ENCODE measurements at places on chromosomes 4 and X.

GRCh38 chrX:123088331-123088730, 95.7 kb upstream of the GRIA3 start:
- no peak for DNase-seq

GRCh38 chrX:47846040-47846439, 9.3 kb downstream of the ZNF81 start:
- DNase-seq: no peak

GRCh38 chr4:47721892-47722575, 115.8 kb downstream of the CORIN start:
- no peak for DNase-seq

DNA sequence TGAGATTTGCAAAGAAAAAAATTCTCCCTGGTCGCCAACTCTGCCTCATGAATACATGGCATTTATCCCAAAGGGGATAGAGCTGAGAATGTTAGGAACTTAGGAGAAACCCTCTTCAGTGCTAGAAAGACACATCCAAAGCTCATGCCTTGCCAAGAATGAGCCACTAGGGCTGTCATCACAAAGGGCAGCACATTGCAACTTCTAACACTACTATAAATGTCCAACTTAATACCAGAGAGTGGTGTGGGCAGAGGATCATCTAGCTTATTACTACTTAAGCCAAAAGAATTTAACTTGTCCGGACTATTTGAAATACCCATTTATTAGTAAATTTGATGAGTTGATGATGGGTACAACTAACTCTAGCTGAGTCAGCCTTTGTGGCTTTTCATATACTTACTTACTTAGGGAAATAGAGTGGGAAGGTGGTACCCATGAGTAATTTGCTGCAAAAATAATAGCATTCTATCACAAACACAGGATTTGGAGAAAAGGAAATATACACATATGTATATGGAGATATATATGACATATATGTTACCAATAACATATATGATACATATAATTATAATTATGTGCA, 66.3 kb upstream of the GAB1 start:
- DNase-seq: no peak

DNA sequence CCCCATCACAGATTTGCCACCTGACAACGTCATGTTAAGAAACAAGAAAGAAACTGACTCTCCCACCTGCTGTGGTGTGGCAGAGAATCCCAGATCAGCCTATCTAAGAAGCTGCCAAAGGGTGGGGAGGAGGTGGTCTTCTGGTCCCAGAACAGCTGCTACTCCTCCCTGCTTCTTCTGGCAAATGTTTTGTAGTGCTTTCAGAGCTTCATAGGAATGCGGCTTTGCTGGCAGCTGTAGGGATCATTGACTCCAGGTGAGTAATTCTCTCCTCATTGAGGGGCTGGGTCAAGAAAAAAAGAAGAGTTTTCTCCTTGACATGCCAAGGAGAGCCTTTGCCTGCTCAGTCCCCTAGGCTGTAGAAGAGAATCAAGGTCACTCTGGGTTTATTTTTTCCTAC, 23.3 kb downstream of the NRK start:
- DNase-seq: no peak

DNA sequence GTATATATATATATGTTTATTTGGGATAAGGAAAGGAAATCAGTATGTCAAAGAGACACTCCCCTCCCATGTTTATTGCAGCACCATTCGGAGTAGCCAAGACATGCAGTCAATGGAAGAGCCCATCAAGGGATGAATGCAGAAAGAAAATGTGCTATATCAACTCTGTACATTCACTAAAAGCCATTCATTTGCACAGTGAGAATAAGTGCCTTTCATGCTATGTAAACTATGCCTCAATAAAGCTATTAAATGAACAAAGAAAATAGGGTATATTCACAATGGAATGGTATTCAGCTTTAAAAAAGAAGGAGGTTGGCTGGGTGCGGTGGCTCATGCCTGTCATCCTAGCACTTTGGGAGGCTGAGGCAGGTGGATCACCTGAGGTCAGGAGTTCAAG, 20.3 kb downstream of the CD99 start:
- no peak for DNase-seq

- DNase-seq: no peak
Observed at GRCh38 chr4:81353861-81354260, 117.8 kb downstream of the RASGEF1B start.

DNA sequence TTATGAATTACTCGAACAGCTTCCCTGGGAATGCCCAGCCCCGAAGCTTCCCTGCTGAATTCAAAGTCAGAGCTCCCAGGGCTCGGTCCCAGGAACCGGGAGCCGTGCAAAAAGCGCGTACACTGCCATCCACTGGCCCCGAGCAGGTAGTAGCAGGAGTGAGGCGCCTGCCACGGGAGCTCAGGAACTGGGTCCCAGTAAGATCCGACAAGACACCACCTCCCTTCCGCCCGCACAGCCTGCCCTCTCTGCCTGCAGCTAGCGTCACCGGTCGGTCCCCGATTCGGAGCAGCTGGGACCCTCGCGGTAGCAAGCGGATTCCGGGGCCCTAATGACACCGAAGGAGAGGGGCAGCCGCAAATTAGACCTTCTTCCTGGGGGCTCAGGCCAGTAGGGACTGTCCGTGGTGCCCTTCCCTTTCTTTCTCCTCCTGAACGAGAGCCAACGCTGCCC, 1.2 kb downstream of the CORIN start:
- peak; percentile 27 for DNase-seq

DNA sequence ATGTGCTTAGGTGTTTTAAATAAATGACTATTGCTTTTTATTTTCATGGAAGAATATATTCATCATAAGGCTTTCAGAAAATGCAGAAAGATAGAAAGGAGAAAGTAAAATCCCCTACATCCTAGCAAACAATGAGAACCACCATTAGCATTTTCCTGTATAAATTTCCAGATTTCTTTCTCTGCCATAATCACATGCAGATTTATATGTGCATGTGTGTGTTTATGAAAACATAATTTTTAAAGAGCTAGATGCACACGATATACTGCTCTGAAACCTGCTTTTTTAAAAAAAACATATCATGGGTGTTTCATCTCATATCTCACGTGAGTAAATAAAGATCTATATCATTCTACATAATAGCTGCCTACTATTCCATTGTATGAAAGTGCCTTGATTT, 26.4 kb upstream of the PPARGC1A start:
- no peak for DNase-seq

DNA sequence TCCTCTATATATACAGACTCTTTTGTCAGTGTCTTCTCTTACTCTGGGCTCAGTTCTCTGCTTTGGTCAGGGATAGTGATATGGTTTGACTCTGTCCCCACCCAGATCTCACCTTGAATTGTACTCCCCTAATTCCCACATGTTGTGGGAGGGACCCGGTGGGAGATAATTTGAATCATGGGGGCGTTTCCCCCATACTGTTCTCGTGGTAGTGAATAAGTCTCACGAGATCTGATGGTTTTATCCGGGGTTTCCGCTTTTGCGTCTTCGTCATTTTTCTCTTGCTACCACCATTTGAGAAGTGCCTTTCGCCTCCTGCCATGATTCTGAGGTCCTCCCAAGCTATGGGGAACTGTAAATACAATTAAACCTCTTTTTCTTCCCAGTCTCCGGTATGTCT, 144.4 kb downstream of the GLUD2 start:
- DNase-seq: no peak

- no peak for DNase-seq
Observed at GRCh38 chr4:108570993-108571569, 49.3 kb upstream of the RPL34 start.

GRCh38 chrX:7385131-7385530, 237.2 kb upstream of the PUDP start:
- DNase-seq: no peak

GRCh38 chr4:98558471-98559169, 99.8 kb downstream of the TSPAN5 start:
- no peak for DNase-seq

DNA sequence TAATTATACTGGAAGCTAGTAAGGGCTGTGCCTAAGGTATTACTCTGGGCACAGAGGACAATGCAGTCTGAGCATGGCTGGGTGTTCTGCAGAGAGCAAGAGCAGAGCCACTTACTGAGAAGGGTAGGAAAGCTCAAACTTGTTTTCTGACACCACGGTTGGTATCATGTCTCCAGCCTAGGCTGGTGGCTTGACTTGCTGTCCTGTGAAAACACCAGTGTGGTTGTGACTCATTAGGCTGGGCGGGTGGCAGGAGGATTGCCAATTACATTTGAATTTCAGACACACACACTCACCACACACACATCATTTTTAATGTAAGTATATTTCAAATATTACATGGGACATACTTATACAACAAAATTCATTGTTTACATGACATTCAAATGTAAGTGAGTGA, 19.7 kb upstream of the MTM1 start:
- DNase-seq: no peak

GRCh38 chr4:153418558-153418957, 47.6 kb upstream of the TMEM131L start:
- no peak for DNase-seq

GRCh38 chrX:30388325-30388724, 79.1 kb upstream of the NR0B1 start:
- no peak for DNase-seq

GRCh38 chr4:18209448-18209847, 187.9 kb upstream of the LCORL start:
- no peak for DNase-seq

- no peak for DNase-seq
Observed at GRCh38 chr4:52028970-52029369, 8.8 kb upstream of the LRRC66 start.

DNA sequence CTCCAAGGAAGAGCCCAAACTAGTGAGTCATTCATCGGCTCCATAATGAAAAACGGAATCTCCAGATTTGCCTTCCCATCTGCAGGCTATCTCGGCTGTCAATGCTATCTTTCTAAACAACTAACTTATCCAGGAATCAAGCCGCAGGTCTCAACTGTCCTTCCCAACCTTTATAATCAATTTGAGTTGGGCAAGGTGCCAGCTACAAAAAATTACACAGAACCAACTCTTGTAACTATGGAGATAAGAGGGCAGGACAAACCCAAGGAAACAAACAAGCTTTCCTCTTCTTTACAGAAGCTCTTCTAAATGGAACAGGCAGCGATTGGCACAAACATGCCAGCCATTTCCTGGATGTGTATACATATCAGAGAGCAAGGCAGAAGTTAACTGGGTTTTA, 61.2 kb upstream of the RAI2 start:
- DNase-seq: no peak

- no peak for DNase-seq
Observed at GRCh38 chr4:24783506-24783905, 11.9 kb upstream of the SOD3 start.

DNA sequence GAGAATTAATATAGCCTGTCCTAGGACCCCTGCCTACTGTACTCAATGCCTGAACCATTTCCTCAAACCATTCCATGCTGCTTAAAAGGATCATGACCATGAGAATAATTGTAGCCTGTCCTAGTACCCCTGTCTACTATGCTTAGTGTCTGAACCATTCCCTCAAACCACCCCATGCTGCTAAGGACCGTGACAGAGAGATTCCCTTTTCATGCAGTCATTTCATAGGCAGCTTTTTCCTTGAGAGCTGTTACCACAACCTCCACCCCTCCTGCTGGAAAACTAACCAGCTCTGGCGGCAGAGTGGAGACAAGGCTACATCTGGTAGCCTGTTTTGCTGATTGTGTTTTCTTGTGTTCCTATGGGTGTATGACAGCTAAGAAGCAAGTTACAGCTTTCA, 174.9 kb upstream of the SMARCAD1 start:
- no peak for DNase-seq

GRCh38 chr4:187109636-187110035, 386.0 kb upstream of the FAT1 start:
- DNase-seq: no peak

DNA sequence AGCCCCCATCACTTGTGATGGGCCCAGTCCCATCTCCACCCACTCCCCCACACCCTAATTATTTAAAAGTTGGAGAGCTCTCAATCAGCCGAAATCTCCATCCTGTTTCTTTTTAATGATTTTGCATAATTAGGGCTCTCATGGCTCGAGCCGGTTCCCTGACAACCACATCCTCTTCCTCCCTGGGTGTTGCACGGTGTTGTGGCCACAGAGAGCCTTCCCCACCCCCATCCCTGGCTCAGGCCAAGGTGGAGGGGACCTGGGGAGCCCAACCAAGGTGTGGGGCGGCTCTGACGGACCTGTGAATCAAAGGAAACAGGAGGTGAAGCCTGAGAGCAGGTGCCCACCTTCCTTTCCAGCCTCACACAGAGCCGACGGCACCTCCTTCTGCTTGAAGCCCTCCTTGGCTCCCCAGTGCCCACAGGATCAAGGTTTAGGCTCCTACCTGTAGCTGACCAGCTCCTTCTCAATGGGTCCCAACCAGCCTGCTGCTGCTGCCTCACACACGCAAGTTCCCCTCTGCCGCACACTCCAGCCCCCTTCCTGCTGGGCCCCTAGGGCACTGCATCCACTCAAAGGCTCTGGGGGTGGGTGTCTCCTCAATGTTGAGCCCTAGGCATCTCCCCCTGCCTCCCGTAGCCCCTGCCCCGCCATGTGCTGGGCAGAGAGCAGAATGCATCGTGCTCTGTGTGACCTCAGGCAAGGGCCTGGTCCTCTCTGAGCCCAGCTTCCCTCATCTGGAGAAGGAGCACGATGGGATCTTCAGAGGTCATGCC, 68.7 kb downstream of the WFS1 start:
- DNase-seq: no peak

DNA sequence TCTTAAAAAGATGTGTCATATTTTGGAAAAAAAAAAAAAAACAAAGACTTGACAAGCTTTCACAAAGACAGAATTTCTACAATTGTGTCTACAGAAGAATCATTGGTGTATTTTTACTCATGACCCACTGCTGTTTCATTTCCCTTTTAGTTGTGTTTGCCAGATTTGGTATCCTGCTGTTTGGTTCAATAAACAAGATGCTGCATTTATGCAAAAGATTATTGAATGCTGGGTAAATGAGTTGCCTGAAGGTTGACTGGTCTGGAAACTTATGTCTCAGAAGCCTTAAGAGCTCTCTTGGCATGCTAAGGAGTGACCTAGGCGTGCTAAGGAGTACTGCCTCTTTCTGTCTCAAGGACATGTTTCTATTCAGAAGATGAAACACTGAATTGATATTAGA, 64.9 kb upstream of the NPY2R start:
- no peak for DNase-seq

DNA sequence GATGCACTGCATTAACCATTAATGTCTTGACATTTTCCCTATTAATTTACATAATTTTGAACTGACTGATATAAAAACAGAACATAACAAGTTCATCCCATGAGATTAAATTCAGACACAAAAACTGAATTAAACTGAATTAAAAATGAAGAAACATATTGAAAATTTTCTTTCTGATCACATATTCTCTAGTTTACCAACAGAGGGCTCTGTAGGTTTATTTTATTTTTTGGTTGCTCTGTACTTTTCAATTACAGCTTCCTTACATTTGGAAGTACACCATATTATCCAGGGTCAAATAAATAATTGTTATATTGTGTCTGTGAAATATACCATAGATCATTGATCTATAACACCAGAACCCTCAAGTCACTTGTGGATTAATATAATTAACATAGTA, 27.3 kb upstream of the CT83 start:
- DNase-seq: no peak

DNA sequence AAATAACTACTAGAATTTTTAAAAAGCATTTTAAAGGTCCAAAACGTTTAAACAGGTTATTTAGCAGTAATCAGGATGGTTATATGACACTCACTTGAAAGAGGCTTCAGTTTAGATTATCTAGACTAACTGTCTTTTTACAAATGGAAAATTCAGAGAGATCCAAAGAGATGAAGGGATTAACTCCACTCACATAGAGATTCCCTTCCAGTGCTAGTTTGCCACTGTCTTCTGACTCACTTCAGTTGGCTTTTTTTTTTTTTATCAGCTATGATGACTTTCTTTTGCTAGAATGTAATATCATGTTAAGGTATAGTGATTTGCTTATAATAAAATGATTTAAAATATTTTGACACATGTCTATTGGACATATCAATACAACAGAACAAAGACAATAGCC, 43.8 kb downstream of the GALNT7 start:
- DNase-seq: no peak
